ENCODE measurements at places on chromosomes 11 and 22.
A peak's percentile ranks its signal among the peaks of the same experiment; 100 is the strongest.

GRCh38 chr11:9808943-9809342 is 145.1 kb downstream of the SWAP70 start:
- no peak for DNase-seq

GRCh38 chr22:44276706-44277356 is 35.9 kb downstream of the SHISAL1 start:
- DNase-seq, result no peak

- DNase-seq, result no peak
These were observed 67.0 kb downstream of the PPP6R3 start for GRCh38 chr11:68527585-68527984.

- DNase-seq, result no peak
These were observed 1077.4 kb downstream of the BRD1 start for GRCh38 chr22:48750282-48750681.

GRCh38 chr11:22426915-22427314 is 88.7 kb downstream of the SLC17A6 start:
- no peak for DNase-seq

- no peak for DNase-seq
These were observed 3.8 kb downstream of the TIMM8B start for GRCh38 chr11:112082729-112083128.

GRCh38 chr11:11381471-11382105 is 28.5 kb upstream of the CSNK2A3 start:
- DNase-seq, result no peak

DNA sequence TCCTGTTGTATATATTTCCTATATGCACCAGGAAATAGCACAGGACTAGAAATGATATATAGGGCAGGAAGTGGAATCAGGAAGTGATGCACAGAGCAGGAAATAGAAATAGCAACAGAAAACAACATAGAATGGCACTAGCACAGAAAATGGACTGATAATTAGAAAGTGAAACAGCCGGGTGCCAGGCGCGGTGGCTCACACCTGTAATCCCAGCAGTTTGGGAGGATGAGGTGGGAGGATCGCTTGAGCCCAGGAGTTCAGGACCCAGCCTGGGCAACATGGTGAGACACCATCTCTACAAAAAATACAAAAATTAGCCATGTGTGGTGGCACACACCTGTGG is 10.0 kb upstream of the RELT start:
- DNase-seq, result no peak

DNA sequence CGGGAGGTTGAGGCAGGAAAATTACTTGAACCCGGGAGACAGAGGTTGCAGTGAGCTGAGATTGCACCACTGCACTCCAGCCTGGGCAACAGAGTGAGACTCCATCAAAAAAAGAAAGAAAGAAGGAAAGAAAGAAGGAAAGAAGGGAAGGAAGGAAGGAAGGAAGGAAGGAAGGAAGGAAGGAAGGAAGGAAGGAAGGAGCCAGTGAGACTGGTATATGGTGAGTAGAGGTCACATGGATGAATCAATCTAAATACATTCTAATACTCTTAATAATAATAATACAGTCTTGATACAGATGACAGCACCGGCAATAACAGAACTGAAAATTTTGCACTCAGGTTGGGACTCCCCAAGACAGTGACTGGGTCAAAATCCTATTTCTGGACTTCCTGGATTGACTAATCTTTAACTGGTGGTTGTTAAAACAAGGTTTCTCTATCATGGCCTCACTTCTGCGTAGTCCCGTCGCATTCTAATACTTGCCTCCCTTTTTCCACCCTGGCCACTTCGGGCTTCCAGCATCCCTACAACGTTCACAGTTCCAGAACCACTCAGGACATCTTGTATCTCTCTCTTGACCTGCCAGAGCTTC is 53.5 kb upstream of the EIF3M start:
- DNase-seq, result no peak

DNA sequence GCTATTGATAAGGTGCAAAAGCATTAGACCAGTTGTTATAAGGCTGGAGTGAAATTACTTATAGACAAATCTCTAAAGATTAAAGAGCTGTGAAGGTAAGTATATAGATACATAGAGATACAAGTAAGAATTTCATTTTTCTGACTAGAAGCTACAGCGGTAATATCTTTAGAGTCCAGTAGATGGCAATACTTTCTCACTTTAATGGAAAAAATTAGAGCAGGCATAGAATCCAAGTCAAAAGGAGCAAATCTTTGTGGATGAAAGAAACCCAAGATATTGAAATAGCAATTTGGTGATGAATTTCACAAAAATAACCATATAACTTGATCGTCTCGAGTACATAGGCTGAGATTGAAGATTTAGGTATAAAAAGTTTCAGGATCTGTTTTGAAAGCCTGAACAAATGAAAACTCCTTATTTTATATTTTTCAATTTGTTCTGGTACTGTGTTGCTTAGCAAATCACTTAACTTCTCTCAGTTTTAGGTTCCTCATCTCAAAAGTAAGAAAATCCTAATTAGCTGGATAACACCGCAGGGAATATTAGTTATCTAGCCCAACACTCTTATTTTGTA is 81.9 kb downstream of the UVRAG start:
- DNase-seq, result no peak

DNA sequence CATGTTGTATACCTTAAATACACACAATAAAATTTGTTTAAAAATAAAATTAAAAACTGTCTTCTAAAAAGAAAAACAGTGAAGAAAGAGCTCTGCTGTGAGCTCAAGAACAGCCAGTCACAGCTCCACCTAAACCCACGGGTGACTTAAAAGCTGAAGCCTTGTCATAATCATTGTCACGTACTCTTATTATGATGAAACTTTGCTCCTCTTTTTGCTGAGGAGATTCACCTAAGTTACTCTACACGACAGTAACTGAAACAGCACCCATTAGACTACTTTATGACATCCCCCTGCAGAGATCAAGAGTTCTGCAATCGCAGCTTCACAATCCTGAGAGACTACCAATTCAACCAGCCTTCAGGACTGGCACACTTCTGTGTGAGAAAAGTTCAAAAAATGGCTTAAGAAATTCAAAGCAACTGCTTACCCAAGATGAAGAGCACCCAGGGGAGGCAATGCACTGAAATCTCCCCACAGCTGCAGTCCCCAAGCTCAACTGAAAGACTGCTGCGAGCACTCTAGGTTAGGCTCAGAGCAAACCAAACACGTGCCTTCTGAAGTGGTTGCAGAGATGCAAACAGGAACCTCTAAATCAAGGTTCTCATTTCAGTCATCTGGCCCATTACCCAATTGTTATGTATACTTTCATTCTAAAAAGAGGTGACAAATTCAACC is at the start of gene JAML:
TSS of gene JAML (minus strand) at position 501 of the 678 bp plus-strand sequence. CDS start 10,145 bp downstream, outside the sequence.
- DNase-seq, result no peak

DNA sequence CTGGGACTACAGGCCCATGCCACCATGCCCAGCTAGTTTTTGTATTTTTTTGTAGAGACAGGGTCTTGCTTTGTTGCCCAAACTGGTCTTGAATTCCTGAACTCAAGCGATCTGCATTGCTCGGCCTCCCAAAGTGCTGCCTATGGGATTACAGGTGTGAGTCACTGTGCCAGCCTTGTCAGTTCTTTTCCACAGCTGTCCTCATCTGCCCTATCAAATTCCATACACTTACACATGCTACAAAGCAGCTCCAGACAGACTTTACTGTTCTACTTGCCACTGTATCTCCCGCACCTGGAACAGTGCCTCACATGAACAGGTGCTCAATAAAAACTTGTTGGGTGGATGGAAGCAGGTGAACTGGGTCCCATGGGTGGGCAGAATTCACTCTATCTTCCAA is 8.2 kb downstream of the STX5 start:
- DNase-seq, result no peak

GRCh38 chr11:119727523-119728151 is 1.4 kb downstream of the NECTIN1 start:
- DNase-seq, result peak; percentile 30

GRCh38 chr11:20035701-20036601 is 124.3 kb downstream of the DBX1 start:
- DNase-seq, result no peak

DNA sequence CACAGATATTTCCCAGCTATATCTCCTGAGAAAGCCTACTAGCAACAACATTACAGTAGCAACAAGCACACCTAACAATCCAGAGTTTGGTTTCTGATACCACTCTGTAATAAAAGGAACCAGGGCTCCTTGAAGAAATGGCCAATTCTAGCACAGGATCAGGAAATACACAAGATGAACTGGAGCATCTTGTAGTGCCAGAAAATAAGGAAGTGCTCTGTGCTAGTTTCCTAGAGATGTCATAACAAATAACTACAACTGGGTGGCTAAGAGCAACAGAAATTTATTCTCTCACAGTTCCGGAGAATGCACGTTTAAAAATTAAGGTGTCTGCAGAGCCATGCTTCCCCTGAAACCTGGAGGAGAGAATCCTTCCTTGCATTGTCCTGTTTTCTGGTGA is 217.8 kb downstream of the KIRREL3 start:
- DNase-seq, result no peak

GRCh38 chr22:36505998-36506635 is 723 bp downstream of the FOXRED2 start:
- DNase-seq, result no peak

DNA sequence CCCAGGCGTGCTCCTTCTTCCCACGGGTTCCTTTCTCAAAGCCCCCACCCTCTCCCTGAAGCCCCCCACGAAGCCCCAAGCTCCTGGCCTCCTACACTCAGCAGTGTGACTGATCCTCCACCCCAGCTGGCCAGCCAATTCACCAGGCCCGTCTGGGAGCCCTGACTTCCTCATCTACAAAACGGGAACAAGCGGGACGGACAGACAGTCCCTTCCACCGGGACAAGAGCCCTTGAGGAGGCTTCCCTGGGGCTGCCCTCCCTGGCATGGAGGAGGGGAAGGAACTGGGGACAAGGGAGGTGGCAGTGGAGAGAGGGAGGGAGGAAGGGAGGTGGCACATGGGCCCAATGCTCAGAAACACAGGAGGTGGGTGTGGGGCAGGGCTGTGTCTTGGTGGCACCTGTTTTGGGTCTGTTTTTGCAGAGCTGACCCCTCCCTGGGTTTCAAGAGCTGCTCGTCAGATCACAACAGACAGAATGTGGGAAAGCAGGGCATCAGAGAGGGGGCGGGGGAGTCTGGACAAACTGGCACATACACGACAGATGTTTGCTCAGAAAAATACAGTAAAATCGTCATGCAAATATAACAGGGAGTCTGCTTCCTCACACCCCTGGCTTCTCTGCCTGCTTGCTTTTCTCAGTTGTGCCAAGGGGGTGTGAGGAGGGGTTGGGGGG is 56.8 kb downstream of the ELFN2 start:
- no peak for DNase-seq

DNA sequence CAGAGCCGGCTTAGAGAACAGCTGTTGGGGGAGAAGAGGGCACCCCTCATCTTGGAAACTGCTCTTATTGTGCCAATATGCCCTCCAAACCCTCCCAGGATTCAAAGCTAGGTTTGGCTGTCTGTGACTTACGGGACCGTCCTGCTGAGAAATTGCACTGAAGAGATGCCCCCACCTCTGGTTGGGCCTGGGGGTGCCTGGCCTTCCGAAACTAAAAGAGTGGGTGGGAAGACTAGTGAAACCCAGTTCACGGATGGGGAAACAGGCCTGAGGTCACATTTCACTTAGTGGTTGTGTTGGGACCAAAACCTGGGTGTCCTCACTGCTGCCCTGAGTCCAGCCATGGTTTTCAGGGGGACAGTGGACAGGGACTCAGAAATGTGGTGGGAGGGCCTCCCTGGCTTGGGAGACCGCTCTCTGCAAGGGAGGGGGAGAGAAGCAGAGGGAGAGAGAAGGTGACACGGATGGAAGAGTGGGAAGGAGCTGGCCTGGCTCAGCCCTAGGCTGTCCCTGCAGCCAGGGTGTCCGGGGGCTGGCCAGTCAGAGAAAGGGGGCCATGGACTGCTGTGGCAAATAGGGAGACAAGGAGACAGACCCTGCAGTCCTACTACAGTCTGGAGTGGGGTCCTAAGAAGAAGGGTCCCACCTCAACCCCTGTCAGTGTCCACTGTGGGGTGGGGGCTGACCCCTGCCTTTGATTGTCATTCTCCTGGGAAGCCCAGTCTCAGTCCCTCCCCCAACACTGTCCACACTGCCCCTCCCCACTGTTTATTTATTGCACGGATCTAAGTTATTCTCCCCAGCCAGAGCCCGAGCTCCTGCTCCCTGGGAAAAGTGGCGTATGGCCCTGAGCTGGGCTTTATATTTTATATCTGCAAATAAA is 13.6 kb downstream of the MAFF start:
- no peak for DNase-seq

DNA sequence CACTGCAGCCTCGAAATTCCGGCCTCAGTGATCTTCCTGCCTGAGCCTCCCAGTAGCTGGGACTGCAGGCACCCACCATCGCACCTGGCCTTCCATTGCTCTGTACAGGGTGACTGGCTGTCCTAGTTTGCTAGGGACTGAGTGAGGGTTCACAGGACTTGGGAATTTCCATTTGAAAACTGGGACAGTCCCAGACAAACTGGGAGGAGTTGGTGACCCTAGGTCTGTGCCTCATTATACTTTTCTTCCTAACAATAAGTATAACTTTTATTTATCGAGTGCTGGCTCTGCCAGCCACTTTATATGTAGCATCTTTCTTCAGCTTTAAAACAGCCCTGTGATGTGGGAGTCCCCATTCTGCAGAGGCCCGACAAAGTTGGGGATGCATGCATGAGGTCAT is 25.5 kb downstream of the TCP11L1 start:
- DNase-seq, result no peak

- DNase-seq, result no peak
These were observed 1454.7 kb downstream of the FAM181B start for GRCh38 chr11:81278991-81279390.

GRCh38 chr22:45163099-45163450 is 650 bp upstream of the NUP50 start:
- DNase-seq, result no peak

GRCh38 chr11:135027461-135027860 is 615.4 kb upstream of the B3GAT1 start:
- peak; percentile 64 for DNase-seq

GRCh38 chr22:38070250-38070921 is 13.2 kb downstream of the PICK1 start:
- DNase-seq, result no peak

- no peak for DNase-seq
These were observed 918.1 kb downstream of the METTL15 start for GRCh38 chr11:29026286-29026685.

GRCh38 chr11:62501432-62501891 is 45.1 kb downstream of the AHNAK start:
- DNase-seq, result no peak

- DNase-seq, result no peak
These were observed 36.0 kb downstream of the GLB1L2 start for GRCh38 chr11:134367781-134368180.
